Colonic mucosa (tissue), 4 donors: ENCODE measurements at places on chromosomes 4 and X. TPM values are rescaled to one million over a fixed set of nuclear protein-coding genes. Genes with fewer than 3 reads are reported as not detected.

GRCh38 chr4:10639100-10639499 lies 45.5 kb downstream of the CLNK start:
- no peak for DNase-seq

DNA sequence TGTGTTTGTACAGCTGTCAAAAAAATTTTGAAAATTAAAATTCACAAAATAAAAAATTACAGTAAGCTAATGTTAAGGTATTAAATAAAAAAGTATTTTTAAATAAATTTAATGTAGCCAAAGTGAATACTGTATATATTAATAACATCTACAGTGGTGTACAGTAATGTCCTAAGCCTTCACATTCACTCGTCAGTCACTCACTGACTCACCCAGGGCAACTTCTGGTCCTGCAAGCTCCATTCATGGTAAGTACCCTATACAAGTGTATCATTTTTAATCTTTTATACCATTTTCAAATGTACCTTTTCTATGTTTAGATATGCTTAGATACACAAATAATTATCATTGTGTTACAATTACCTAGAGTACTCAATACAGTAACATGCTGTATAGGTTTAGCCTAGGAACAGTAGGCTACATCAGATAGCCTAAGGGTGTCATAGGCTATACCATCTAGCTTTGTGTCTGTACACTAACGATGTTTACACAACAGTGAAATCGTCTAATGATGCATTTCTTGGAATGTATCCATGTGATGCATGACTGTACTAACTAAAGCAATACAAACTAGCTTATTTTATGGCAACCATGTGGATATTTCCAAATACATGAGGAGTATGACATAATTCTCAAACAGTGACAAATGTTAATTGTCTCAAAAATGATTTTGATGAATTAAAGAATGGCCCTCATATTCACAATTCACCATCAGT lies 13.7 kb downstream of the DDX60 start:
- no peak for DNase-seq

DNA sequence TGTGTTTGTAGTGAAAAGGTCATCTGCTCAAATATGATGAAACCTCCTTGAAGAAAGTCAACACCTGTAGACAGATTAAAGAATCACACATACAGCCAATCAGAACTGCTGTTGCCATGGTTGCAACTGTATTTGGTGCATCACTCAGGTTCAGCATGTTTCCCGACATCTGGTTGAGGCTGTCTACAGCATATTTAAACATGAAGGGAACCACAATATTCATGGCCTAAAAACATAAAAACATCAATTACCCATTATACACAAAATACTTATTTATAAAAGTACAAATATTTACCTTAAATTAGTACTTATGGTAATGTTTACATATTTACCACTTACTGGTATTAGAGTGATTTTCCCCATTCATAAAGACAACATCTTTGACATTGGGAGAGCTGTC lies 79.7 kb downstream of the ABCB7 start:
- no peak for DNase-seq

DNA sequence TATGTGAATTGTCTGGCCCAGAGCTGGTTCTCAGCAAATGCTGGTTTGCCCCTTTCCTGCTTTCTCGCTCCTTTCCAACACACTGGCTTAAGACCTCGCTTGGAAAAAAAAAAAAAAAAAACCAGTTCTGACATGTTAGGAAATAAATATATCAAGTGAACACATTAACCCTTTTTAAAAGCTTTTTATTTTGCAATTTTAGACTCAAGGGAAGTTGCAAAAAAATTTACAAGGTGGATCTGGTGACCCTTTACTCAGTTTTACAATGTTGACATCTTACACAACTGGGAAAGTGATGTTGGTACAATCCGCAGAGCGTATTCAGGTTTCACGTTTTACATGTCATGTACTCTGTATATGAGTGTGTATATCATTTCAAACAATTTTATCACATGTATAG lies 100.1 kb downstream of the RTL5 start:
- DNase-seq, result no peak

DNA sequence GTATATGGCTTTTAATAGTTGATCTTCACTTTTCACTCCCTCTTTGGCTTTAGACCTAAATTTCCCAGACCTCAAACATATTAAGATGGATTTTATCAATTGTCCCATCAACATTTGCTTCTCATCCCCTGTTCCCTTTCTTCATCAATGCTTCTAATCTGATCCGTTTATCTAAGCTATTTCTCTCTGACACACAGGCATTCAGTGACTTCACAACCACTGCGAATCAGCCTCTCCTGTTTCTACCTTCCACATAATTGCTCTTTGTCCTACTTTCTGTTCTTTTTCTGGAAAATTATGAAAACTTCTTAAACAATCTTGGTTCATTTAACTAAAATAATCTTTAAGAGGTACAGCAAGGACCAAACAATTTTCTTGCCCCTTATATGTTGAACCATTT lies 115.2 kb downstream of the GLRA3 start:
- no peak for DNase-seq

GRCh38 chr4:24770032-24770584 lies 25.3 kb upstream of the SOD3 start:
- no peak for DNase-seq

DNA sequence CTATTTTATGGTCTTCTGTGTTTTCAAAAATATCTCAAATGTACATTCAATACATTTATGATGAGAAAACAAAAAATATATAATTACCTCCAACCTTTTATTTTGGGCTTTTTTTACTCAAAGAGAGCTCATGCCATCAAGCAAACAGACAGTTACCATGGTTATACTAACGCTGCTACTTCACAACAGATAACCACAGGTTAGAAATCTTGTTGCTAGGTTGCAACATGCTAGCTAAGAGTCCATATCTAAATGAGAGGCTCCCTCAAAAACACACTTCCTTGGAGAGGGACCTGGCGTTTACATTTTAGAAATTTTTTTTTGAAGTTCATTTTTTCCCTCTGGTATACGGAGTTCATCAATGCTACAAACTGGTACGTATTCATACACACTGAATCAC lies 44.3 kb downstream of the TBC1D9 start:
- no peak for DNase-seq

- DNase-seq, result no peak
Observed at GRCh38 chr4:137541876-137542646, 9.8 kb upstream of the PCDH18 start.

- peak; percentile 78 for DNase-seq
Observed at GRCh38 chr4:169619518-169619957, 840 bp upstream of the CLCN3 start.

DNA sequence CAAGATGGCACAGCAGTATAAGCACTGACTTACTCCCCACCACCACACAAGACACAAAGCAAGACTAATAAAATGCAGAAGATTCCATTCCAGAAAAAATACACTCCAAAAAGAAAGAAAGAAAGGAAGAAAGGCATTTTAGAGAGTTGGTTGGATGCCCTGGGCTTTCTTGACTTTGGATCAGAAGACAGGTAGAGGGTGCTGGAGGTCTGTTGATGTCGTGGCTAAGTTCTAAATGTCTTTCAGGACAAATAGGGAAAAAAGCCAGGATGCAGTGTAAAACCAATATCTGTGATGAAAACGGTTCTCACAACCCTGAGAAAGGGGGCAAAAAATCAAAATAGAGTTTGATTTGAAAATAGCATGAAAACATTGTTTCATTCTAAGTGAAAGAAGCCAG lies 555.2 kb upstream of the PRKX start:
- no peak for DNase-seq

DNA sequence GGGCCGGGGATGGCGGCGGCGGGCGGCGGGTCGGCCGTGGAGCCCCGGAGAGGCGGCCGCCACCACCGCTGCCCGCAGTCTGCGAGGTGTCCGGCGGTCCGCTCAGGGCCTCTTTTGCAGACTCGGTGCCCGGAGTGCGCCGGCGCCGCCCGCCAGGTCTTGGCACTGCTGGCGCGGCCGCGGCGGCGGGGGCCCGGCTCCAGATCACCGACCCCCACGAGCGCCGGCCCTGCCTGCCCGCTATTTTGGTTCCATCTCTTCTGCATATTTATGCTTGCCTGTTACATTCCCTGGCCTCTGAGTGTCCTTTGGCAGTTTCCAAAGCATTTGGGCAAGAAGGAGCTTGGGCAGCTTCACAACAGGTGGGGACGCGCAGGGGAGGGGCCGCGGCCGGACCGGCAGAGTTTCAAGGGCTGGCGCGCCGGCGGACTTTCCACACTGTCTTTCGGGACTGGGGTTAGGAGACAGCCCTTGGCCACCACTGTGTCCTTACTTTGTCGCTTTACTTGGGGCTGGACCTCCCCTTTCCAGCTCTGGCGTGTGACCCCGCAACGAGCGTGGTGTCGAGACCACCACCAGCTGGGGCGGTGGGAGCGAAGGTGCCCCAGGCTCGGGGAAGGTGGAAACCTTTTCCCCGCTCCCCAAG lies 668 bp upstream of the TAPT1 start:
- DNase-seq, result peak; percentile 73

DNA sequence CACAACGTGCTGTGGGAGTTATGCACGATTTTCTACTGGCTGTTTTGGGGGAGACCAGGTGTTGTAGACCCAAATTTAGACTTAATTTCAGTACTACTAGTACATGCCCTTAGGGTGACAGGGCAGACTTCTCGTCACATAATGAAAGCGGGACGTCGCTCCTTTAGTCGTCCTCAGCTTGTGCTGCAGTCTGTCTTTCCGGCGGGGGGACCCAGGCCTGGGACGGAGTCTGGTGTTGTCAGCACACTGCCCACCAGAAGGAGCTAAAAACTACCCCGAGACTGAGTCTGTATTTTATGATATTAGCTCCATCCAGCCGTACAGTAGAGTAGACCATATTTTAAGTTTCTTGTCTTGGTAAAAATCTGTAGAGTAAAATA lies 35.5 kb downstream of the NOP14 start:
- DNase-seq, result no peak

DNA sequence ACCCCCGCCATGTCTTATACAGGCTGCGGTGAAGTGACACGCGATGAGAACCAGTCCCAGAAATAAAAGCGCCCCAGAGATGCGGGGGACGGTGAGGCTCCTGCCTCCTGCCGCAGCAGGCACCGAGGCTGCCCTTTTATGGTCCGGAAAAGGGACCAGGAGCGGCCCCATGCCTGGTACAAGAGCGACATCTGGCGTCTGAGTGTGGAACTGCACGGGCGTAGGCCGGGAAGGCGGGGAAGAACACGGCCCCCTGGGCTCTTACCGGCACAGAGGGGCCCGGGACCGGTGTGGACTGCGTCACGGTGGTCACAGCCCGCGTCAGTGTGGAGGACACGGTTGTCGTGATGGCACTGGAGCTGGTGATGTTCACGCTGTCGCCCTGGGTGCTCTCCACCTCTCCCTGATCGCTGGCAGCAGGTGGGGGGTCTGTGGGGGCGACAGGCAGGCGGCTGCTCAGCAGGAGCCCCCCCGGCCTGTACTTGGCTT lies 8.9 kb upstream of the RENBP start:
- peak; percentile 70 for DNase-seq

- no peak for DNase-seq
Observed at GRCh38 chrX:111288841-111289240, 18.6 kb upstream of the CAPN6 start.

GRCh38 chr4:77193511-77194102 lies 36.6 kb downstream of the CCNG2 start:
- peak; percentile 51 for DNase-seq

- peak; percentile 63 for DNase-seq
Observed at GRCh38 chr4:3041192-3042142, 32.9 kb downstream of the HTT-AS start.

- no peak for DNase-seq
Observed at GRCh38 chr4:176753049-176753448, 39.7 kb downstream of the VEGFC start.

- no peak for DNase-seq
Observed at GRCh38 chrX:51931566-51932150, 38.2 kb downstream of the MAGED1 start.

DNA sequence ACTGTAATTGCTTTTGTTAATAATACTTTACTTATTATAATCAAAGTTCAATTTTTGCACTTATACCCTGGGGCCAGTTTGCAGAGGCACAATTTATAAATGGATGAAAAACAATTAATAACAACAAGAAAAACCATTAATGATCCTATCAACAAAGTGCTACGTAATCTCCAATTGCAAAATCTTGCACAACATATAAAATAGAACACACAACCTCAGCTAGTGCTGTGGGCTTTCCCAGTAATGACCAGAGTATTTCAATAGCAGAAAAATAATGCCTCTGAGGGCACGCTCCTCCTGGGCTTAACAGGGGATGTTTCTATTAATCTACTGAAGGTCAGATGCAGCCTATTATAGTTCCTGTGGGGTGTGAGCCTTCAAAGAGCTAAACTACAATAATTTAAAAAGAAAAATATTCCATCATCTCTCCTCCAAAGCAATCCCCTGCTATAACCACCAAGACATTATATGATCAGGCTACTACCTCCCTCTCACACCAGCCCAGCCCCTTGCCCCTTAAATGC lies 508.5 kb upstream of the SLIT2 start:
- no peak for DNase-seq

DNA sequence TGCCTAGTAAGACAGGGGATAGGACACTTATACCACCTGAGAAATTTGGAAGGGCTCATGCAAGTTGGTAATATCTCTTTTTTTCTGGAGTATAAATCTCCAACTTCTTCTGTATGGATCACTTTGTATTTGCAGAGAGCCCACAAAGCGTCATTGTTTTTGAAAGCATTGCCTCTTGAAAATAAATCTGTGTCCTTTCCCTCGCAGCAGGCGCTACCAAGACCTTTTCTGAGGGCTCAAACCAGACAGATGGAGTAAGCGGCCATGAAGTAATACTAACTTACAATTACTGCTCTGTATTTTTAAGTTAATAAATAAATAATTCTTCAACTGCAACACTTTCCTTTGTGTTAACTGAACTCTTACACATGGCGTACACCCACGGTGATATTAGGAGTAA lies 56.0 kb upstream of the FBXW7 start:
- DNase-seq, result no peak

DNA sequence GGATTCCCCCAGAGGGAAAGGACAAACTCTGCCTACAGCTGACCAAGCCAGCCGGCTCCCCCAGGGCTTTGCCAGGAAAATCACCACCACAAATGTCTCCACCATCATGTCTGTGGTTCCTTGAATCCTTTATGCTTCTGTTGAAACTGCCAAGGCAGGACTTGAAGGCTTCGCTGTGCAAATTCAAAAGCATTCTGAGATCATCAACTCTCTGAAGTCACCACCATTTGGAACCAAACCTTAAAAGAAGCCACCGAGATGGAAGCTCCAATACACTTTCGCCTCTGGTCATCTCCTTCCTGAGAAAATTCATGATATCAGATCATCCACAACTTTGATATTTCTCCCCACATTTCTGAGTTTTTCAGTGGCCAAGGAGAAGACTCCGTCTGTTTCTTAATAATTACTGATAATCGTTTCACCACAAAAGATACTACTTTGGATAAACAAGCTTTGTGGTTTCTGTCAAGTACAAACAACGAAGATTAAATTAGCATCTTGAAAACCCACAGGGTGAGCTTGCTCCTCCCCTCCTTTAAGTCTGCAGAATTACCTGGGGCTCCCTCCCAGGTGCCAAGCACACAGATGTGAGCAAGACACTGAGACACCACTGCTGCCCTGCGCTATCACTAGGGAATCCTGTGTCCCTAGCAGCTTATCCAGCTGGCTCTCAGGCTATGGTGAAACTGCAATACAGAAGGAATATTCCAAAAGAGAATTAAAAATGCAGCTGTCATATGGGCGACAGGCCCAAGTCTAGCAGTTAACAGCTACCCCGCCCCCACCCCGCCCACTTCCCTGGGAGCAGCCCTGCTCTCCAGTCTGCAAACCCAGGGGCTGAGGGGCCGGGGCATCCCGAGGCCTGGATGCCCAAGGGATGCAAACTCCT lies 125.0 kb upstream of the TBL1X start:
- DNase-seq, result no peak

ZCCHC18 gene
- 0.98 TPM for total RNA-seq

CENPVL2 gene
- total RNA-seq, result not detected

NPNT gene
- total RNA-seq, result 39.1 TPM

NUDT9 gene
- 52.0 TPM for total RNA-seq

TLR2 gene
- total RNA-seq, result 5.7 TPM

GAGE12H gene
- not detected for total RNA-seq

RHOH gene
- 2.6 TPM for total RNA-seq

PCDH18 gene
- 8.8 TPM for total RNA-seq
